CD4-positive, alpha-beta T cell treated with Interleukin-15 for 4 hours (primary cell): ENCODE measurements at places on chromosomes 16 and 17.

- DNase-seq: no peak
Measured at GRCh38 chr17:60252459-60252858, 102.7 kb downstream of the CA4 start.

GRCh38 chr16:67530013-67530939, 1.6 kb downstream of the RIPOR1 start:
- no peak for DNase-seq

DNA sequence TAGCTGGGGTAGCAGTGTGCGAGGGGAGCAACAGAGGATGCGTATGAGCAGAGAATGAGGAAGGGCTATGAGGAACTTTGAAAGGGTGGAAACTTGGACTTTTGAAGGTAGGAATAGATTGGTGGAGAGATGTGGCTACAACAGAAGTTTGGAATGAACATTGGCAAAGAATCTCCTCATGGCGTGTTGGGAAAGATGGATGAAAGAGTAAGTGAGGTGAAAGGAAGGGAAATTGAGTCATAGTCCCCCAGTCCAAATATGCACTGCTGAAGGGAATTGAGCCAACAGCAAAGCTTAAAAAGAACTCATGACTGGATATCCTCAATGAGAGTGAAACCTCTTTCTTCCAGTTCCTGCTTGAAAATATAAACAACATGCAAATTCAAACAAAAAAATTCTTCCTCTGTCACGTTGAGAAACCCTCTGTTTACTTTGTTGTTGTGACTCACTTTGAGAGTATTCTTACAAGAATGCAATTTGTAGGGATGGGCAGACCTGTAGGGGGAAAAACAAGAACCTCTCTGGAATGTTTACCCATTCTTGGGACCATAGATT, 313.2 kb upstream of the KCNJ16 start:
- DNase-seq: no peak

- peak; percentile 45 for DNase-seq
Measured at GRCh38 chr16:10514369-10515055, 65.9 kb downstream of the EMP2 start.

DNA sequence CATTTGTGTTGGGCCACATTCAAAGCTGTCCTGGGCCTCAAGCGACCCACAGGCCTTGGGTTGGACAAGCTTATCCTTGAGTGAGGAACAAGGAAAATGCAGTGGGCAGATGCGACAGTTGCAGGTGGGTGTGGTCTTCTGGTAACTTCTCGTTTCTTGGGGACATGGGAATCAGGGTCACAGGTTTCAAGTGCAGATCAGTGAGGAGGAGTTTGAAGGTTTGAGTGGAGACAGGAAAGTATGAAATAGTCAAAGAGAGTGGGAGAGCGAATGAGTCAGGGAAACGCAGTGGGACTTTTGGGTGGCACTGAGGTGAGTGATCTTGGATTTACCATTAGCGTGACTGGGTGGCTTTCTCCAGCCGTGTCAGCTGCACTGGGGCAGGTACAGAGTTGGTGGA, 15.4 kb upstream of the CCL22 start:
- DNase-seq: no peak

GRCh38 chr17:2815781-2816185, 19.5 kb downstream of the RAP1GAP2 start:
- DNase-seq: no peak

DNA sequence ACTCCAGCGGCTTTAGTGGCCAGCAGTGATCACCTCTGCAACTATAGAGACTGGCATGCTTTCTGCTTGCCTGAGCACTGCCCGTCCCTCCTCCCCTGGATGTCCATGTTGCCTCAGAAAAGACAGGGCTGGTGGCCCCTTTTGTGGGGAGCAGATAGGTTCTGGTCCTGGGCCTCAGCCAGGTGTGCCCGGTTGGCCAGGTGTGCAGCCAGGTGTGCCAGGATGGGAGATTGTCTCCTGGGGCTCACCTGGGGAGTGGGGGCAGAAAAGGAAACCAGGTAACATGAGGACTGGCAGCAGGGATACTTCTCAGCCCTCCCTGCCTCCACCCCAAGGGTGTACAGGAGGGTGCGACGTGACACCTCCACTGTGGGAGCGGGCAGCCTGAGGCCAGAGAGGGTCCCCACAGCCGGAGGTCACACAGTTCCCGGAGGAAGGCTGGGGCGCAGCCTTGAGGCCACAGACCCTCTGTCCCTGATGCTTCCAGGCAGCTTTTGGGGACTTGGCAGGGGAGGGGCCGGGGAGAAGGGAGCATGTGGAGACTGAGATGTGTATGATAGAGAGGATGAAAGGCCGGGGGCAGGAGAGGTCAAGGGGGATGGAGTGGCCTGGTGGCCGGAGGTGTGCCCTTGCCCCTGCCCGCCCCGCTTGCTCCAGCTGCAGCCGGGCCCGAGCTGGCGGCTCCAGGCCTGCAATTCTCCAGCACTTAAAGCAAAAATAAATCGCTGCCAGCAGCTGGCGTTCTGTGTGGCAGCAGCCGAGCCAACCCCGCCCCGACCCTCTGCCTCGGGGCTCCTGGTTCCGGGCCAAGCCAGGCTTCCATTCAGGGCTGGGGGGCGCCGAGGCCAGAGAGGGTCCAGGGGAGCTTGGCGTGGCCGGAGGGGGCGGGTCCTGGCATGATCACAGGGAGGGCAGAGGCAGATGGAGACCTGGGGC, 6.7 kb downstream of the KCNJ12 start:
- no peak for DNase-seq

GRCh38 chr16:79811541-79811940, 211.0 kb upstream of the MAF start:
- DNase-seq: no peak
